ENCODE measurements at places on chromosomes 11 and 22.

- no peak for ATAC-seq
Measured at GRCh38 chr11:3707176-3707575, 36.0 kb upstream of the CHRNA10 start.

- no peak for ATAC-seq
Measured at GRCh38 chr22:37032535-37033460, 13.3 kb downstream of the MPST start.

- ATAC-seq: peak; percentile 55
Measured at GRCh38 chr22:25485626-25486545, 78.6 kb upstream of the GRK3 start.

DNA sequence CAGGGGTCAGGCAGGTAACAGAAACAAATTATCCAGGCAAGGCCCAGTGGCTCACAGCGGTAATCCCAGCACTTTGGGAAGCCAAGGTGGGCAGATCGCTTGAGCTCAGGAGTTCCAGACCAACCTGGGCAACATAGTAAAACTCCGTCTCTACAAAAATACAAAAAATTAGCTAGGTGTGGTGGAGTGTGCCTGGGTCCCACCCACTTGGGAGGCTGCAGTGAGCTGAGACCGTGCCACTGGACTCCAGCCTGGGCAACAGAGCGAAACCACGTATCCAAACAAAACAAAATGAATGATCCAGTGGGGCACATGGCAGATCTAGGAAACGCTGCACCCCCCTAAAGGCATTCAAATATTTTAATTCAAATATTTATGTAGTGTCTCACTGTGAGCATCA, 9.9 kb downstream of the NUMA1 start:
- no peak for ATAC-seq

DNA sequence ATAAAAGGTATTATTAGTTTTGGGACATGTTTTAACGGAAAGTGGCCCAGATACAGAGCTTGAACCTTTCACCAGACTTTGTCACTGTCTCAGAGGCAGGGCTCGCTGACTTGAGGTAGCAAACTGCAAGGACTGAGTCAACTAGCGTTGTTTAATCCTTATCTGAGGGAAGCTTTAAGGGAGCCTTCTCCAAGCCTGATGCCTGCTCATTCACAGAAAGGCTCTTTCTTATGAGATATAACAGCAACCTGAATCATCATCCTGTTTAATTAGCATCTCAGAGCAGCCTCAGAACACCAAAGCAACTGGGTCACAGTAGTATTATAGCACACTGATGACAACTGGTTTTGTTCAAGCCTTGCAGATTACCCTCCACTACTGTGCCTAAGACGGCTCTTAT, 54.2 kb upstream of the CYP2D6 start:
- ATAC-seq: peak; percentile 78

DNA sequence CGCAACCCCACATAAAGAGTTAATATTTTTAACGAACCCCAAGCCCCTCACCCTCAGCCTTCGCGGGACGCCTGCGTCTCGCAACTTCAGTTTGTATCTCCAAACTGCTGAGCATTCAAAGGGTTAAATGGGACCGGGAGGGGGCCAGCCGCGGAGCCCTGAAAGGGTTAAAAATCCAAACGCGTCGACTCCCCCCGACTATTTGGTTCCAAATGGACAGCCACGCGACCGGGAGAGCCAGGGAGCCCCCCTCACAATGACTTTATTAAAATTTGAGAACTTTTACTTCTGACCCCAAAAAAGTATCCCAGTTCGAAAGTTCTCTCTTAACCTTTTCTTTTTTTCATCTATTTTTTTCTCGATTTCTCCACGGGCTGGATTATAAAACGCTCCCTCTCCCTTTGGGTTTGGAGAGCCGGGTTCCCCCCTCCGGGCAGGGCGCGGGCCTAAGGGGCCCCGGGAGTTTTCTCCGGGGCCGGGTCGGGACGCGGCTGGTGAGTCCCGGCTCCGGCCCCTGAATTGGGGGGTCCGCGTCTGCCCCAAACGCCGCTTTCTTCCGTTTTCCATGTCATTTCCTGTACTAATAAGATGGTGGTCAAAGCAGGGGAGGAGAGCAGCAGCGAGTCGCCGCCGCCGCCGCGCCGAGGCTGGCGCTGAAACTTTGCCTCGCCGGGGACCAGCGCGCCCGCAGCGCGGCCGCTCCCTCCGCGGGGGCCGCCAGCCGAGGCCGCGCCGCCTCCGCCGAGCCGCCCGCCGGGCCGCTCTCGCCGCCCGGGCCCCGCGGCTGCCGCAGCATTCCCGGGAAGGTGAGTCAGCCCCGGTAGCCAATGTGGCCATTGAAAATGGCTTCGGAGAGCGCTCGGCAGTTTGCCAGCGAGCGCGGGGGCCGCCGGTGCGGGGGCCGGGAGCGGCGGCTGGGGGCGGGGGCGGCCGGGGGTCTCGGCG, at the start of gene PRDM11:
TSS of gene PRDM11 (plus strand) at position 568 of the 945 bp plus-strand sequence. CDS start 35,128 bp downstream, outside the sequence.
- peak; percentile 42 for ATAC-seq

DNA sequence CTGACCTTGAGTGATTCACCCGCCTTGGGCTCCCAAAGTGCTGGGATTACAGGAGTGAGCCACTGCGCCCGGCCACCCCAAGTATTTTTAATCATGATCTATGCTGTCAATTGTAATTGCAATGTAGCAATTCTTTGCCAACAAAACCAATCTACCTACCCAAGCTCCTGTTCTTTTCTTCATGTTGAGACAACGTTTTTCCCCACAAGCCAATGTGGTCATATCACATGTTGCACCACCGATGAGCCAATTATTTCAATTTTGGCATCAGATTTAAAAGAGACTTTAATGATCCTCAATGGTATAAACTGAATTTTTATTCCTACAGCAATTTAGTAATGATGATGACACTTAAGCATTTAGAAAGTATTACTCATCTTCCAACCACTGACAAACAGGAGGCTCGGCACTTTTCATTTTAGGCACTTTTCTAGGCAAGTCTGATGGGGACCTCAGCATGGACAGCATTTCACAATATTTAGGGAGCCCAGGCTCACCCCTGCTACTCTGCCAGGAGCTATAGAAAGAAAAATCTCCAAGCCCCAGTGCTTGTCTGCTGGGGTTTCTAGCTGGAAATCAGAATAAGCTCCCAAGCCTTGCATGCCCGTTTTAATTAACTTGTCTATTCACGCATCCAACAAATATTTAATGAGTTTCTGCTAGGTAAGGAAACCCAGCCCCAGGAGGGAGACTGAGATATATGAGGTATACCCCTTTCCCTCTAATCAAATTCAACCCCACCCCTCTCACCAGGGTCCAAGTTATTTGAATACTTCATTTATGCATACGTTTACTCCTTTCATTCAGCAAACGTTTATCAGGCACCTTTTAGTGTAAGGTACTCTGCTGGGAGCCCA, 291.4 kb downstream of the ST3GAL4 start:
- ATAC-seq: no peak

DNA sequence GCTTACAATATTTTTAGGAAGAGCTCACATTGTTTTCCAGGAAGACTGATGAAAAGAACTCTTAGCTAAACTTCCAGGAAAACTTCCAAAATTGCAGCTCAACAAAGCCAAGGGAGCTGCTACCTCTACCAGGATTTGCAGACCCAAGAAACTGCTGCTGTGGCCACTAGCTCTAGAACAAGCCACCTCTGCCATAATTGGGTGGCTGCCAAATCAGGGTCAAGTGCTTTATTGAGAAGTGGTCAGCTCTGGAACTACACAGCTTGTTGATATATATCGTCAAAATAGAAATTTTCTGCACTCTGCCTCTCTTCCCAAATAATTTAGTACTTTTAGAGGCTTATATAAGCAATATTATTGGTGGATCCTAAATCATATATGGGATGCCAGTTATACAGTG, 371.8 kb upstream of the CHORDC1 start:
- ATAC-seq: no peak

GRCh38 chr11:79940165-79940564, 499.3 kb upstream of the TENM4 start:
- ATAC-seq: no peak

DNA sequence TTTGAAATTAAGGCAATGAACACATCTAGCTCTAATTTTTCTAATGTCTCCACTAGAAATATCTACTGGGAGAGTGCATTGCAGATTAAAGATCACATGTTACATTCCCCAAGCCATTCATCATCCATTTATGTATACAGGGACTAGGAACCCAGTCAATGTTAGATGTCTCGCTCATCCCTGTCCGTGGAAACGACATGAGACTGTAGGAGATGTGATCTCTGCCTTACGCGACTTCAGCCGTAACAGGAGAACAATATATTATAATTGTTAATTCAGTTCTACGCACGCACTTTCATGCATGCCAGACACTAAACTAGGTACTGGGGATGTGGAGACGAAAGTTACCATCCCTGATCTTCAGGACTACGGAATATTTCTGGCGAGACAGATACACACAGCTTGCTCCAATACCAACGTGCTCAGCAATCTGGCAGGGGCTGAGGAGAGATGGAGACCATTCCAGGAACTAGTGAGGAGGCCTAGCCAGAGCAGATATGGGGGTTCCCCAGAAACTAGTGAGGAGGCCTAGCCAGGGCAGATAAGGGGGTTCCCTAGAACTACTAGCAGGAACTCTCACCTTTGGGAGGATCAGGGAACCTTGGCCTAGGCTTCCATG, 706 bp downstream of the DCPS start:
- peak; percentile 33 for ATAC-seq

DNA sequence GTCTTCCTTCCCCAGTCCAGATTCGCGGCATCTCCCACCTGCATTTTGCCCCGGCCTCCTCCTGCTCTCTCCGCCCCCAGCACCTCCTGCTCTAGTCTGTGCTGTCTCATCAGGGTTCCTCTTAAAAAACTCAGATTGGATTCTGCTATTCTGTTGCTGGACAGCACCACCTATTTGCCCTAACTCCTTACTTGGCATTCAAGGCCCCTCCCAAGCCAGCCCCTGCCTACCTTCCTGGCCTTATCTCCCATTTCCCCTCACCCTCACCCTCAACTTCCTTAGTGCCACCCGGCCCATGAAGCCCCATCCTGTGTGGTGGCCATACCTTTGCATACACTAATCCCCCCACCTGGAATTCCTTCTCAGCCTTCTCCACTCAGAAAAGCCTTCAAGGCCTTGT, 59.9 kb upstream of the PRDM11 start:
- ATAC-seq: no peak

DNA sequence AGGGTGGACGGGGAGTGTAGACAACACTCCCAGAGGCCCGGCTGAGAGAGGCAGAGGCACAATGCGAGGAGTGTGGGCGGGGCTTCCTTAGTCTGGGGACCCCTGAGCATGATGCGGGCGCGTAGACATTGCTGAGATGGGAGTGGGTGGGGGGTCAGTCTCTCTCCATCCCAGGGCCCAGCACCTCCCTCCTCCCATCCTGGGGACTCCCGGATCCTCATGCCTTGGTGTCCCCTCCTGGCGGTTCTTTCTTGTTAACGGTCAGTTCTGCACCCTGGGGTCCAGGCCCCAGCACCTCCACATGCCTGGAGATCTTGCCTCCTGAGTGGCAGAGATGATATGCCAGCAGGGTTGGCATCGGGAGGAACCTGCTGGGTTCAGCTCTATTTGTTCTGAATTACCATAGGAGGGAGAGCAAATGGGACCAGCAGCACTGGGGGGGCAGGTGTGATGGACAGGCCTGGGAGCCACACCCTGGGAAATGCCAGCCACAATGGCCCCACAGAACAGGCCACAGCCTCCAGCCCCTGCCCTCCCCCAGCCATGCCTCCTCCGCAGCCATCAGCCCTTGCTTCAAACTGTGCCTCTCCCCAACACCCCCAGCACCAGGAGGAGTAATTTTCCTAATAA, 55.7 kb downstream of the RTL6 start:
- ATAC-seq: no peak

- ATAC-seq: peak; percentile 95
Measured at GRCh38 chr11:69546735-69547370, 65.4 kb downstream of the LINC01488 start.

- ATAC-seq: no peak
Measured at GRCh38 chr11:13602844-13603243, 65.6 kb upstream of the FAR1 start.

- no peak for ATAC-seq
Measured at GRCh38 chr22:40665312-40665711, 14.0 kb upstream of the MCHR1 start.

DNA sequence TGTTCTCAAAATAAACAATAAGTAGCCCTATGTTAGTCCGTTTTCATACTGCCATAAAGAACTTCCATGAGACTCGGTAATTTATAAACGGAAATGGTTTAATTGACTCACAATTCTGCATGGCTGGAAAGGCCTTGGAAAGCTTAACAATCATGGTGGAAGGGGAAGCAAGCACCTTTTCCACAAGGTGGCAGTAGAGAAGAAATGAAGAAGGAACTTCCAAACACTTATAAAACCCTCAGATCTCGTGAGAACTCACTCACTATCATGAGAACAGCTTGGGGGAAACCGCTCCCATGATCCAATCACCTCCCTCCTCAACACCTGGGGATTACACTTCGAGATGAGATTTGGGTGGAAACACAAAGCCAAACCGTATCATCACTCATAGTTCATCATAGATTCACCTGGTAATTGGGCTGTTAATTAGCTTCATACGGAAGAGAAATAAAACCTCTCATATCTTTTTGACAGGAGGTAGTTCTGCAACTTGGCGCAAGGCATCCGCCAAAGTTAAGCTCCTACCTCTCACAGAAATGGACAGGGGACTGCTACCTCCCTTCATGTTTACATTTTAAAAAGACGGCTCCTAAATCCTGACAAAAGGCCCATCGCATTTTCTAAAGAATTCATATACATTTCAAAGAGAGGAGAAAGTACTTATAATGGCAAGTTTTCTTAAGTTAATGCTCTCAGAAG, 49.0 kb downstream of the MUC15 start:
- ATAC-seq: no peak

DNA sequence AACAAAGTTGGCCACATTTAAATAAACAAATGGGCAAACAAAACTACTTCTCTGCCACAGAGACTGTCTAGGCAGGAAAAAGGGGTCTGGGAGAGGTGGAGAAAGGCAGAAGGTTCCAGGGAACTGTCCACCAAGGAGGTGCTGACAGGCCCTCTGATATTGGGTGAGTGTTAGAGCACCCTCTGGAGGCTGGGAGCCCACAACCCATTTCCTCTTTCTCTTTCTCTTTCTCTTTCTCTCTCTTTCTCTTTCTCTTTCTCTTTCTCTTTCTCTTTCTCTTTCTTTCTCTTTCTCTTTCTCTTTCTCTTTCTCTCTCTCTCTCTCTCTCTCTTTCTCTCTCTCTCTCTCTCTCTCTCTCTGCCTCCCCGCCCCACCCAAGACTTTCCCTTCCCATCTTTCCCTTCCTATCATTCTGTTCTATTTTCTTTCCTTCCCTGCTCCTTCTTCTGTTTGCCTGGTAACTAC, 912.8 kb downstream of the DLG2 start:
- no peak for ATAC-seq

DNA sequence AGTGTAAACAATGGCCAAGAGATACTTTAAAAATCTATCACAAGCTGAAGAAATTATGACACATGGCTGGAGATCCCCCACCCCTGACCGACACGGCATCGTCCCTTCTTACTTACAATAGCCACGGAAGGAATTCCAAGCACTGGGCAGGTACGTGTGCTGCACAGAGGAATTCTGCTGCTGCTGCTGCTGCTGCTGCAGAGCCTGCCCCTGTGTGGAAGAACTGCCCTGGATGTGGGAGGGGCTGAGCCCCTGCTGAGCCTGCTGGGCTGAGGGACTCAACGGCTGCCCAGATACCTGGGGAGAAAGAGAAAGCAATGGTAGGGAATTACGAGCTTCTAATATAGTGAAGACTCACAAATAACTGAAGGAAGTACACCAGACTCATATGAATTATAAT, 15.0 kb upstream of the NFRKB start:
- no peak for ATAC-seq
